ENCODE measurements at places on chromosomes 4 and X. TPM values are rescaled to one million over a fixed set of nuclear protein-coding genes. Genes with fewer than 3 reads are reported as not detected.

The PAGE4 gene
- total RNA-seq: not detected

The SEC24B gene
- total RNA-seq: 45.9 TPM

GRCh38 chrX:6067600-6067999, 161.1 kb downstream of the NLGN4X start:
- no peak overlapping the region for H3K27ac ChIP-seq
- DNase-seq: no peak
- H3K4me1 ChIP-seq: no peaks in the 10 kb centered on the region
- no peak overlapping the region for H3K4me3 ChIP-seq
- H3K27me3 ChIP-seq: no peaks in the 10 kb centered on the region

DNA sequence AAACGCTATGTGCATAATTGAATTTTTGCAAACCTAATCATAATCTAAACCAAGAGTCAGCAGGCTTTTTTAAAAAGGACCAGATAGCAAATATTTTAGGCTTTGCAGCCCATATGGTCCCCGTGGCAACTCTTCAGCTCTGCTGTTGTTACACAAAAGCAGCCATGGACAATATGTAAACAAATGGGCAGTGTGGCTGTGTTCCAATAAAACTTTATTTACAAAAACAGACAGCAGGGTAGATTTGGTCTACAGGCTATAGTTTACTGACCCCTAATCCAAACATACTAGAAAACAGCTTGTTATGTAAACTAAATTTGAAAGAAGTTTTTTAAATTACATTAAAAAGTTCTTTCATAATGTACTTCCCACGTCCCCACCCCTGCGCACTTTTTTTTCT, 53.1 kb downstream of the FUNDC1 start:
- no peak overlapping the region for H3K4me3 ChIP-seq
- H3K27ac ChIP-seq: no peak overlapping the region
- H3K27me3 ChIP-seq: no peaks in the 10 kb centered on the region
- H3K36me3 ChIP-seq: no peaks in the 10 kb centered on the region

- no peaks in the 10 kb centered on the region for H3K36me3 ChIP-seq
- no peak overlapping the region for H3K4me3 ChIP-seq
- no peak for DNase-seq
Observed at GRCh38 chrX:10393899-10394298, 226.5 kb downstream of the MID1 start.

GRCh38 chr4:8047837-8048678, 108.4 kb upstream of the AFAP1 start:
- H3K4me3 ChIP-seq: no peak overlapping the region
- DNase-seq: no peak
- peaks cover 2% of the 10 kb centered on the region for H3K27me3 ChIP-seq
- H3K36me3 ChIP-seq: no peaks in the 10 kb centered on the region
- H3K27ac ChIP-seq: no peak overlapping the region

DNA sequence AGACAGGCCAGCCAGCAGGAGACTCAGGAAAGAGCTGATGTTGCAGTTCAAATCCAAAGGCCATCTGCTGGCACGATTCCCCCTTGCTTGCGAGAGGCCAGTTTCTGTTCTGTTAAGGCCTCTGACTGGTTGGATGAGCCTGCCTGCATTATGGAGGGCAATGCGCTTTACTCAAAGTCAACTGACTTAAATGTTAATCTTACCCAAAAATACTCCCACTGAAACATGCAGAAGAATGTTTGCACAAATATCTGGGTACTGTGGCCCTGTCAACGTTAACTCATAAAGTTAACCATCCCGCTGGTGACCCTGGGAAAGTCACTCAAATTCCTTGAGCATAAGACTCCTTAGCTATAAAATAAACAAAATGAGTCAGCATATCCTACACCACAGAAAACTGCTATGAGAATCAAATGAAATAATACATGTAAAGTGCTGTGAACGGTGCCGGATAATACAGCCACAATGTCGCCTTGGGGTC, 326.4 kb downstream of the EVC2 start:
- no peak overlapping the region for H3K27ac ChIP-seq
- no peaks in the 10 kb centered on the region for H3K4me1 ChIP-seq
- no peaks in the 10 kb centered on the region for H3K27me3 ChIP-seq
- H3K36me3 ChIP-seq: no peaks in the 10 kb centered on the region
- no peak for DNase-seq

DNA sequence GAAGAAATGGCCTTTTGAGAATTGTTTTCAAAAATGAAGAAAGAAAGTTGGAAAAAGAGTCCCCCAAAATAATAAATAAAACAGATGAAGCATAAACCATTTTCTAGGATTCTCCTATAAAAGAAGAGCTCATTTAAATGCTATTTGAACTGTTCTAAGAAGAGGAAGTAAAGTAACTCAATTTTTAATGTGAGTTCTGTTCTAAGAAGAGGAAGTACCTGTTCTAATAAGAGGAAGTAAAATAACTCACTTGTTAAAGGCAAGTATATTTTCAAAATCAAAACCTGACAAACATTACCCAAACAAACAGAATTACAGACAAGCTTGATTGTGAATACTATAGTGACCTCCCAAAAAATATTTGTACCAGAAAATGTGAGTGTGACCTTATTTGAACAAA, 1326.3 kb downstream of the C4orf33 start:
- no peaks in the 10 kb centered on the region for H3K4me1 ChIP-seq
- no peaks in the 10 kb centered on the region for H3K27me3 ChIP-seq
- H3K36me3 ChIP-seq: no peaks in the 10 kb centered on the region
- no peak for DNase-seq

DNA sequence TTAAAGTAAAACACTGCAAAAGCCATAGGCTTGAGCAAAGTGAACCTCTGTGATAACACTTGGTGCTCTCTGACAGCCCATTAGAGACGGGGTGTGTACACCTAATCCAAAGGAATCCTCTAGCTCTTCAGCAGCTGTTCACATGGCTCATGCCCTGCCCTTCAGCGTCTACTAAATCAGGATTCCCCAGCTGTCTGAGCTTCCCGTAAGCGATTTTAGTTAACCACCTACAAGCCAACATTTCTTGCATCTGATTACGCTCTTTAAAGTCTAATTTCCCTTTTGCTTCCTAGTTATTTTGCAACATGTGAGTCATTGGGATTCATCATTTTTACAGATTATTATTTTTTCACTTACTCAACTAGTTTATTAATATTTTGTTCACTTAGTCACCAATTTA, 6.5 kb downstream of the DMD start:
- no peaks in the 10 kb centered on the region for H3K27me3 ChIP-seq
- H3K36me3 ChIP-seq: no peaks in the 10 kb centered on the region
- no peak for DNase-seq
- H3K4me1 ChIP-seq: no peaks in the 10 kb centered on the region
